Stimulated activated CD8-positive, alpha-beta memory T cell treated with anti-CD3 and anti-CD28 coated beads, Interleukin-2, amount 100 ng/mL, for 1 hour (primary cell): ENCODE measurements at places on chromosomes 2 and 18.

DNA sequence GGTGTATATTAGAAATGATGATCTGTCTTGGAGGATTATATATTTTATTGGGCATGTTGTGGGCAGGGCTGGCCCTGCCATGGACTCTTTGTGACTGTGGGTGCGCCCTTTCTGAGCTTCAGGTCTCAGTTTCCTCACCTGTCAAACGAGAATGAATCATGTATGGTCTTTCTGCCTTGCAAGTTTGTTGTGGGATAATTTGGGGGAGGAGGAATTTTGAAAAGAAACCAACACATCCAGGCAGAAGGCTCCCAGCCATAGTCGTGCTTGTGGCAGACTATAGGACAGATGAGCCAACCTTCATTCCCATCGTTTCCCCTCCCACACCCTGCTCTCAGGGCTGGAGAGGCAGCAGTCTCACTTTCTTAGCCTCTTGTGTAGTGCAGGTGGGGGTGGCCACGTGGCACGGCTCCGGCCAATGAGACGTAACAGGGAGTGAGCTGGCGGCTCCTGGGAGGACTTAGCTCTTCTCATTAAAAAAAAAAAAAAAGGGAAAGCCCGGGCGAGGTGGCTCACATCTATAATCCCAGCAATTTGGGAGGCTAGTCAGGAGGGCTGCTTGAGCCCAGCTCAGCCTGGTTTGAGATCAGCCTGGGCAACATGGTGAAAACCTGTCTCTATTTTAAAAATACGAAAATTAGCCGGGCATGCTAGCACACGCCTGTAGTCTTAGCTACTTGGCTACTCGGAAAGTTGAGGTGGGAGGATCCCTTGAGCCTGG lies 63.1 kb downstream of the RHOB start:
- DNase-seq: no peak

GRCh38 chr2:162327134-162327769 lies 8.8 kb upstream of the IFIH1 start:
- DNase-seq: no peak

GRCh38 chr2:79529636-79530035 lies 16.8 kb downstream of the CTNNA2 start:
- DNase-seq: no peak

GRCh38 chr18:75635096-75635495 lies 207.6 kb upstream of the SMIM21 start:
- no peak for DNase-seq

DNA sequence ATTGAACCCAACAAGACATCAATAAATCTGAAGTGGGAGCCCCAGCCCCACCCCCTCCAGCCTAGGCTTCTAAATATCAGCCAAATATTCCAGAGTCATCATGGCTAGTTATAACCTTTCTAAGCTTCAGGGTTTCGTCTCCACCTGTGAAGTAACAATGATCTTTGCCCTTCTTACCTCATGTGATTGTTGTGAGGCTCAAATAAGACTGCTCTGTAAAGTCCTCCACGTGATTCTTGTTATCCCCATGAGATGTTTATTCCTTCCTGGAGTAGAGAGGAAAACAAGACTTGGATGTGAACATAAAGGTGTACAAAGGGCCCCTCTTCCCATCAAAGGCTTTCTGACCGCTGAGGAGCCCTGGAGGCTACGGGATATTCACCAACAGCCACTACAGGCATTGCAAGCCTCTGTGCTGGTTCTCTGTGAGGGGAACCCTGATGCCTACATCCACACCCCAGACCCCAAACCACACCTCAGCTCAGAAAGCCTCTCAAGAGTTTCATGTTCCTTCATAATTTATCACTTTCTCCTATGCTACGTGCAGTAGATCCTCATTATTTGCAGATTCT lies 20.1 kb upstream of the REEP1 start:
- DNase-seq: no peak

DNA sequence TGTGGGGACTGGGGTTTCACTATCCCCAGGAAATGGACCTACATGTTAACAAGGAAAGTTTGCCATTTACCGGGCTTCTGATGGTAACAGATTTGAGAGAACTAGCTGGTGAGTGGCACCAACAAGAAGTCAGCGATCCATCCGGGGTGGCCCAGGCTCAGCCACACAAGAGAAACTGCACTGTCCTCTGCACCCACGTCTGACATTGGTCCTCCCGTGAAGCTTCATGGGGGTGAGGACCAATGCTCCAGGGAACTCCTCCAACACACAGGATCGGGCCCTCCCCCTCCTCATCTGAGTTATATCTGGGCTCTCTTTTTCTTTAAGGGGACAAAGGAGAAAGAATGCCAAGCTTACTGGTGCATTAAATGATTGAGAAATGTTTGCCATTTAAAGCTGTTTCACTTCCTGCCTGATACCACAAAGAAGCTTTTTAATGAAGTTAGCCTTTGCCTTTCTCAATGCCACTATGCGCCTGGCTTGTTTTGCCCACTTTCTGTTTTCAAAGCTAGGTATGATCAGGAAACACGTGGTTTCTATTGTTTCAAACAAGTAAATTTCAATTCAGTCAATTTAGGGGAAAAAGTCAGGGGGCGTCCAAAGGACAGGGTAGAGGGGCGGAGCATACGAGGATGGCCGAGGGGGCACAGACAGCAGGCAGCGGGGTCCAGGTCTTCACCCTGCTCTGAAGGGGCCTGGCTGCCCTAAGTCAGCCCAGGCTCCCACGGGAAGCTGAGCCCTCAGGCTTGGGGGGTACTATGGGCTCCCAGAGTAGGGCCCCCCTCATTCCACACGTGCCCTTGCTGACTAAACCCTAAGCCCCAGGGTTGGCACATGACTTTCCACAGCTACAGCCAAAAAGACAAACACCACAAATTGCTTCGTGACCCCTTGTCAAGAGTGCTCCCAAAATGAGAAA lies 204.0 kb upstream of the ID2 start:
- no peak for DNase-seq
